ENCODE measurements at places on chromosomes 12 and 14.

DNA sequence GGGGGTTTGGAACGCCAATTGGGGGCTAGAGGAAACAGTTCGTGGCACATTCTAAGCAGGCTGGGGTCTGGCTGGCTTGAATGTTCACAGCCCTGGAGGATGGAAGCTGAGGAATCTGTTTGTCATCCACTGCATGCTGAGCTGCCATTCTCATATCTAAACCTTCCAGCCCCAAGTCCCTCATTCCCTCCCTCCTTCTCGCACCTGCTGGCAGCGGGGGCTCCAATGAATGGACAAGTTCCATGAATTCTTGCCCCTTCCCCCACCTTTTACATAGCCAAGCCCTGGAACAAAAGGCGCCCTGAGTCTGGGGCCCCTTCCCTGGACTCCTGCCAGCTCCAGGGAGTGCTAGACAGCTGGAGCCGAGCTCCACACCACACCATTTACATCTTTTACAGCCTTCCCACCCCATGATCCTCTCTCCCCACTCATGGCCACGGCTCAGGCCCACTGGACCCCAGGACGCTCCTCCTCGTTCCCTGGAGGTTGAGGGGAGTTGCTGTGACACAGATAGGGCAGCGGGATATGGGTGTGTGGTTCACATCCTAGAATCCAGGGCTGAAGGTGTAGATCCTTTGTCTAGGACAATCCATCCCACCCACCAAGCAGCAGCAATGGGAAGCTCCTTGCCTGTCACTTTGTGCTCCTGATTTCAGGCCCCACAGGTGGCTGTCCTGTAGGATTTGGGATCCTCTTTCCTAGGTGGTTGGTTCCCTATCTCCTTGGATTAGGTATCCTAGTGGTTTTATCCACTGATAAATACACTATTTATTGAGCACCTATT lies 21.7 kb upstream of the VRTN start:
- no peak for DNase-seq

- DNase-seq, result no peak
Observed at GRCh38 chr12:51788876-51789275, 59.6 kb downstream of the FIGNL2 start.

- peak; percentile 45 for DNase-seq
Observed at GRCh38 chr14:24310646-24311604, at the start of gene LTB4R. Gene LTB4R, plus strand, starts transcription at chr14:24311502. Its CDS starts 4,150 bp downstream, at chr14:24315652.

- DNase-seq, result no peak
Observed at GRCh38 chr12:118633071-118633470, 256.7 kb downstream of the SUDS3 start.

DNA sequence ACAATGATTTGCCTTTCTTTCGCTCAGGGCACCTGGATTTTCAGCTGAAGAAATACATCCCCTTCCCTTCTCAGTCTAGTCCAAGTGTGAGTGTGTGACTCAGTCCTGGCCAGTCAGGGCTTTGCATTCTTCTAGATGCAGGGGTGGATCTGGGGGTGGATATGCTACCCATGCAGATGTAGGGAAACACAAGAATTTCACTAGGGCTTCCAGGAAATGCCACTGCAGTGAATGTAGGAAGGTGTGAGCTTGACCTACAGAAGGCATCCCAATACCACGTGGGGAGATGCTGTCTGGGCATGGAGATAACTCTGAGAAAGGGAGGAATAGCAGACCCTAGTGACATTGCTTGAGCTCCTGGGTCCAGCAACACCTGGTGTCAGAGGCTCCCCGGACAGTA lies 404.2 kb downstream of the GLT1D1 start:
- DNase-seq, result no peak

GRCh38 chr14:99073431-99073830 lies 198.6 kb downstream of the BCL11B start:
- DNase-seq, result no peak

DNA sequence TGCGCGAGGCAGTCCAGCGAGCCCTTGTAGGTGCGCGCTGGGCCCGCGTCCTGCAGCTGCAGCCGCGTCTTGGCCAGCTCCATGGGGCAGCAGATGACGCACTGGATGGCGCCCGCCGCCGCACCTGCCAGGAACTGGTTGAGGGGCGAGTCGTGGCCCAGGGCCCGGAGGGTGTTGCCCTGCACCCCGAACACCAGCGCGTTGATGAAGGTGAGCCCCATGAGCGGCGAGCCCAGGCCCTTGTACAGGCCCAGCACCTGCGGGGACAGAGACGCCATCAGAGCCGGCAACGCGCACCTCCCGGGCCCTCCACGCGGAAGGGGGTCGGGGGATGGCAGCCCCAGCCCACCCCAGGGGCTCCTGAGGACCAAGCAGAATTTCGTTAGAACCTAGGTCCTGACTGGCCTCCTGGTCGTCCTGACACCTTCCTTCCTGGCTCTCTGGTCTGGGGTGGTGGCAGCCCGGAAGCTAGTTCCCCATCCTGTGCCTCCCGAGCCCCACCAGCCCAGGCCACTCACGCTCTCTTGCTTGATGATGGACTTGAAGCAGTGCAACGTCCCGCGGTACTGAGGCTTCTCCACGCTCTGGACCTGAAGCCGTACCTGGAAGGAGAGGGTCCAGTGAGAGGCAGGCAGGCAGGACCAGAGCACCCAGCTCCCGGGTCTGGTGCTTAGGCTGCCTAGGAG lies 13.3 kb downstream of the SLC25A29 start:
- DNase-seq, result no peak

- DNase-seq, result no peak
Observed at GRCh38 chr12:29783773-29784666, at the start of gene TMTC1. Gene TMTC1, minus strand, starts transcription at chr12:29783942. Its CDS starts 191 bp downstream, at chr12:29783751.

- no peak for DNase-seq
Observed at GRCh38 chr14:55965851-55966250, 152.4 kb upstream of the PELI2 start.

- DNase-seq, result no peak
Observed at GRCh38 chr12:93090731-93091172, 161.7 kb upstream of the EEA1 start.

DNA sequence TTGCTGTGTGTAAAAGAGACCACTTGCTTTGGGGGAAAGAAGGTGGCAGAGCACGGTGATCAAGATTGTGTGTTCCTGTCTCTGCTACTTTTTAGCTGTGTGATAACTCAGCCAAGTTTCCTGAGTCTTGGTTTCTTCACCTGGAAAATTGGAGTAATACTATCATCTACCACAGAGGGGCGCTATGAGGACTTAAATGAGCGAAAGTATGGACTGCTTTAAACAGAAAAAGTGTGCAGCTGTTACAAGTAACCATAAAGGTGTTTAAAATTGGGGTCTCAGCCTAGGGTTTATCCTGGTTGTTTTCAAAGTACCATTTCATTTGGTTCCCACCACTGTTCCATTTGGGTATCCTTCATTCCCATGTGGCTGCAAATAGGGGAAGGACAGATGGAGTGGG lies 65.9 kb upstream of the WSCD2 start:
- DNase-seq, result no peak

- DNase-seq, result no peak
Observed at GRCh38 chr12:6542209-6543009, 8.1 kb downstream of the GAPDH start.

DNA sequence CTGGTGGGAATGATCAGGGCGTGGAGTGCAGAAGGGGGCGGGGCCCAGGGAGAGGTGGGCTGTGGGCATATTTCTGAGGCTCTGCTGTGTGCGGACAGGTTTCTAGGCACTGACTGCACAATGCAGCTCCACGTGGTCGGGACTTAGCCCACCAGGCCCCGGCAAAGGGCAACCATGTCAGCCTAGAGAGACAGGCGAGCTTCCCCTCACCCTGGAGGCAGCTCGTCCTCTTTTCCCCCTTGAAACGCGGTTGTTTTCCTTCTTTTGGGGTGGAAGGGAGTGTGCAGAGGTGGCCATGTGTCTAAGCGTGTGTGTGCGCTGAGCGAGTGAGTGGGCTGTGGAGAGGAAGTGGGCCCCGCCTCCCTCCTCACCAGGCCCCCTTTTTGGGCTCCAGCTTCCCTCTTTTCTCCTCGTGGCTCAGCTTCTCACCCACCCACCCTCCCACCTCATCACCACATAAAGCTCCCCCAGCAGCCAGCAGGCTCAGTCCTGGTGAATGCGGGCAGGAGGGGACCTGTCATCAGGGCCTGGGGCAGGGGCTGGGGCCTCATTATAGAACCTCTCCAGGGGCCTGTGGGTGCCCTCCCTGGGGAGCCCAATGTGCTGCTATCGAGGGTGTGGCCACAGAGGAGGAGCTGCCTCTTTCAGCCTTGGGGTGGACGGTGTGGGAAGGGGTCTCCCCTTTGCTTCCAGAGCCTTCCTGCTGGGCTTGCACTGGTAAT lies 22.0 kb downstream of the LRTM2 start:
- DNase-seq, result no peak

- DNase-seq, result peak; percentile 40
Observed at GRCh38 chr12:47903927-47904712, 674 bp downstream of the VDR start.

DNA sequence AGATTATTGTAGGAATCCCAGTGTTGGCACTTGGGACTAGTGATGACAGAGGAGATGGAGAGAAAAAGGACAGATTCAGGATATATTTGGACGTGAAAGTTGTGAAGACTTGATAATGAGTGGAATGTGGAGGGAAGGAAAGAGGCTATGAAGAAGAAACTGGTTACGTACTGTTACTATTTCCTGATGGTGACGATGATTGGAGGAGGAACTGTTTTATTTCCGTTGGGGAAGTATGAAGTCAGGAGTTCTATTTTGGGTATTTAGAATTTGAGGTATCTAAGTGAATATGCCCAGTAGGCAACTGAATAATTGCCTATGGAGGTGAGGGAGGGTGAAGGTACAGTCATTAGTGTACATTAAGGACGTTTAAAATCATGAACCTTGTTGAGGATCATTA lies 207.2 kb downstream of the TMTC2 start:
- DNase-seq, result no peak

- no peak for DNase-seq
Observed at GRCh38 chr12:125089083-125089482, 23.8 kb downstream of the AACS start.

- DNase-seq, result no peak
Observed at GRCh38 chr14:85040046-85040685, 489.8 kb upstream of the FLRT2 start.

DNA sequence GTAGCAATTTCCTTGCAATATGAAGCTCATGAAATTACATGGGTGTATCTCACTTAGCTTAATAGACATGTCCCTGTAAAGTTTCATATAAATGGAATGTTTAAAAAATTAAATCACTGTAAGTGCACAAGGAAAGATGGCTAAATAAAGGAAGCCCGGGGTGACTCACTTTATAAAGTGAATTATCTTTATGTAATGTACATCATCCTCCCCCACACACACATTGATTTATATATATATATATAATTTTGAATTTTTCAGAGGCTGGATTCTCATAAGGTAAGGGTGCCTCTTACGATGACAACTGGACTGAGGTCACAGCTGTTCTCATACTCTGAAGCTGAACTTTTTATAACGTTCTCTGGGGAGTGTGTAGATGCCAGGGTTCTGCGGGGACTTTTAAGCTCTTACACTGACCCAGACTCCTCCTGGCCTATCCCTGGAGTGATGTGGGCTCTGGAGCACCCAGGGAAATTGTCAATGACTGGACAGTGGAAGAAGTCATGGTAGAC lies 108.7 kb upstream of the HIF1A start:
- DNase-seq, result no peak

- DNase-seq, result no peak
Observed at GRCh38 chr12:89673603-89674002, 35.0 kb downstream of the ATP2B1 start.

DNA sequence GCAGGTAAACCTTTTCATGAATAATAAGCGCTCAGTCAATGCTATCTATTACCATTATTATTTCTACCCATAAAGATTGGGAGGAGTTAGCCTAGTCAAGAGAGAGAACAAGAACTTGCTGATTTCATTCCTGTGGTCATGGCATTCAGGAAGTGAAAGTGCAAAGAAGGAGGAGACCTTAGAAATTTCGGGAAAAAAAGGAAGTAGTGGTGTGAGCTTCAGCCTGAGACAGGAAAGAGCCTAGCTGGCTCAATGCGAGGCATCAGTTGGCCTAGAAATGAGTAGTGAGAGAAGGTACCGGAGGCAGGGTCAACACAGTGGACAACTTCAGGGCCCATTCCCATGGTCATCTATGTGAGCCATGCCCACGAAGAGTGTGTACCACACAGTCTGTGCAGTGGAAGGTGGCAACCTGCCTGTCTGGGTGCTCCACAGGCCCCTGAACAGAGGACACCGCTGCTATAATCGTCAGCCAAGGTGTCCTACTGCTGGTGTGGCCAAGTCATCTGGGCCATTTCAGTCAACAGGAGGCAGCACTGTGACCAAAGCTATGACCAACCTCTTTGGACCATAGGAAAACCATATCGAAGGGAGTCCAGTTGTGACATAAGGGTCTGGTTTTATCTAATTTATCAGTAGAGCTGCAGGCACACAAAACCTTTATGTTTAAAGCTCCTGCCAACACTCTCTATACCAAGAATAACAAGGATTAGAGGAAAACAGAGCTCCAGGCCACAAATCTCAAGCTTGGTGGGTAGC lies 16.2 kb upstream of the STON2 start:
- no peak for DNase-seq

- no peak for DNase-seq
Observed at GRCh38 chr14:87883750-87884149, 109.2 kb downstream of the GALC start.

- DNase-seq, result no peak
Observed at GRCh38 chr12:132717011-132717410, 6.4 kb downstream of the PGAM5 start.

GRCh38 chr12:132202929-132203721 lies 58.9 kb downstream of the NOC4L start:
- no peak for DNase-seq

- no peak for DNase-seq
Observed at GRCh38 chr12:127273626-127274025, 993.3 kb upstream of the TMEM132C start.

DNA sequence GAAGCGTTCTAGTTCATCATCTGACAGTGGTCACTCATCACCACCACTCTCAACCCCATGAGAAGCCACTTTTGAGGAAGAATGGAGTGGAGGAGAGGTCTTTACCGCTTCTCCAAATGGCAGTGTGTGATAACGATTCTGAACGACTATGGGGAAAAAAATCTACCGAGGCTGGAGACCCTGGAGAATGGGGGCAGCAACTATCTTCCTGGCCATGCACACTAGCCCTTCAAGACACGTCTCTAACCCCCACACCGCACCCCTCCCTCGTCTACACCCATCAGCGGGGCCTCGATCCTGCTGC lies 365 bp downstream of the ING4 start:
- no peak for DNase-seq

DNA sequence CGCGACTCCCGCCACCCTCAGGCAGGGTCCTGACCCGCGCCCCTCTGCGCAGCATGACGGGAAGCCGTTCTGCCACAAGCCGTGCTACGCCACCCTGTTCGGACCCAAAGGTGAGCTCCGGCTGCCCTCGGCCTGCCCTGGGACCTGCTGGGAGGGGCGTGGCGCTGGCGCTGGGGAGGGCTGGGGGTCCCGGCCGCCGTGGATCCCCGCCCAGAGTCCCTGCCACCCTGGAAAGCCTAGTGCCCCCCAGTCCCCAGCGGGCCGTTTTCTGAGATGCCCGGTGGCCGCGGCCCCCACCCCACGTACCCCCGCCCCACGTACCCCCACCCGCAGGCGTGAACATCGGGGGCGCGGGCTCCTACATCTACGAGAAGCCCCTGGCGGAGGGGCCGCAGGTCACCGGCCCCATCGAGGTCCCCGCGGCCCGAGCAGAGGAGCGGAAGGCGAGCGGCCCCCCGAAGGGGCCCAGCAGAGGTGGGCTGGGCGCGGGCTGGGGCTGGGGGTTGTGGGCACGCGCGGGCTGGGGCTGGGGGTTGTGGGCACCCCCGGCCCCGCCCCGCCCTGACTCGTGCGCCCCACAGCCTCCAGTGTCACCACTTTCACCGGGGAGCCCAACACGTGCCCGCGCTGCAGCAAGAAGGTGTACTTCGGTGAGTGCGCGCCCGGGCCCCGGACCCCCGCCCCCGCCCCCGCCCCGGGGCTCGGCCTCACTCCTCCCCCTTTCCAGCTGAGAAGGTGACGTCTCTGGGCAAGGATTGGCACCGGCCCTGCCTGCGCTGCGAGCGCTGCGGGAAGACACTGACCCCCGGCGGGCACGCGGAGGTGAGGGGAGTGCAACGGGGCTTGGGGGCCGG lies 4.0 kb downstream of the CRIP2 start:
- no peak for DNase-seq

Data from stimulated activated CD8-positive, alpha-beta memory T cell treated with anti-CD3 and anti-CD28 coated beads, Interleukin-2, amount 100 ng/mL, for 1 hour (primary cell).